ENCODE measurements at places on chromosomes 13 and 19.

DNA sequence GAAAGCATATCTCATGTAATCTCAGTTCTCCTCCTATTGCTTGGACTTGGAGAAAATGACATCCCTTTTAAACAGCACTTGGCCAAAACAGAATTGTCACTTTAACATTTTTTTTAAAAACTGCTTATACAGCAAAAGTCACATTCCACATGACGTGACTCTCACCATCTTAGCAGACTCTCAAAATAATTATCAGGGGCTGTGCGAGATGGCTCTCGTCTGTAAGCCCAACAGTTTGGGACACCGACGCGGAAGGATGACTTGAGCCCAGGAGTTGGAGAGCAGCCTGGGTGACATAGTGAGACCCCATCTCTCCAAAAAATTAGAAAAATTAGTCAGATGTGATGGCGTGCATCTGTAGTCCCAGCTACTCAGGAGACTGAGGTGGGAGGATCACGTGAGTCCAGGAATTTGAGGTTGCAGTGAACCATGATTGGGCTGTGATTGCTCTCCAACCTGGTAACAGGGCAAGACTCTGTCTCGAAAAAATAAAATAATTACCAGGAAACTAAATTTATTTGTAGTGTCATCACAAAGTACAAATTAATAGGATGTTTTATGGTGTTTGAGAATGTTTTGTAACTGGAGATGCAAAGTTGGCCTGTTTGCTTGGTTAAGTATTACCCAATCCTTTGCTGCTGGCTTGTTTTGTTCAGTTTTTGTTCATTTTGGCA, 8.8 kb downstream of the SAFB start:
- DNase-seq = no peak

- DNase-seq = no peak
Observed at GRCh38 chr13:113981611-113982295, 7.9 kb upstream of the C13orf46 start.

DNA sequence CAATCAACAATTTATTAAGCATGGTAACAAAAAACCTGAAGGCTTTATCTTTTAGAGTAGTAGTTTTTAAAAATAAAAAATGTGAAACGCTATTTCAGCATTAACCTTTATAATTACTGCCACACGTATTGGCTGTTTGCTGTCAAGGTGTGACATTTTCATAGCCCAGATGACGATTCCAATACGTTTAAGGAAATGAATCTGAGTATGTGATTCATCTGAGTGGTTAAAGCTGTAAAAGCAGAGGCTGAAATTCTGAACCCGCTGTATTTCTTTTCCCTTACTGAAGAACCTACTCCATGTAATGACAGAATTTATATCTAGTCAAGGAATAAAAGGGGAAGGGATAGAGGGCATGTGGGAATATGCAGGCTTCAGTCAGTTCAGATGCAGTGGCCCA, 166.0 kb downstream of the LMO7 start:
- DNase-seq = no peak

- no peak for DNase-seq
Observed at GRCh38 chr13:100100115-100100879, 11.4 kb downstream of the PCCA start.

GRCh38 chr13:44024846-44025195, 145.1 kb downstream of the LACC1 start:
- DNase-seq = no peak
